Stimulated activated CD4-positive, alpha-beta T cell treated with anti-CD3 and anti-CD28 coated beads, TNF-alpha, amount 100 ng/mL, for 1 hour (primary cell): ENCODE measurements at places on chromosomes 12 and 14.

DNA sequence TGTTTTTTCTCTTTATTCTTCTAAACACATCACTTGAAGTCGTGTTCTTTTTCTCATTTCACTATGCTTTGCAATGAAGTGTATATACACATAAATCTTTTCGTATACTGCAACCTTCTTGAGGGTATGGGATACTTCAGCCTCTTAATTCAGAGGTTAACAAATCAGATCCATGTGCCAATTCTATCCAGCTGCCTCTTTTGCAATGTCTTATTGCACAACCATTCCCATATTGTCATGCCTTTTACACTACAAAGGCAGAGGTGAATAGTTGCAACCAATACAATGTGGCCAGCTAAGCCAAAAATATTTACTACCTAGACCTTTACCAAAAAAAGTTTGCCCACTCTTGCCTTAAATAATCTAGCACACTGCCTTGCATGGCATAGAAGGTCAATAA, 224.5 kb upstream of the FOXG1 start:
- no peak for DNase-seq

DNA sequence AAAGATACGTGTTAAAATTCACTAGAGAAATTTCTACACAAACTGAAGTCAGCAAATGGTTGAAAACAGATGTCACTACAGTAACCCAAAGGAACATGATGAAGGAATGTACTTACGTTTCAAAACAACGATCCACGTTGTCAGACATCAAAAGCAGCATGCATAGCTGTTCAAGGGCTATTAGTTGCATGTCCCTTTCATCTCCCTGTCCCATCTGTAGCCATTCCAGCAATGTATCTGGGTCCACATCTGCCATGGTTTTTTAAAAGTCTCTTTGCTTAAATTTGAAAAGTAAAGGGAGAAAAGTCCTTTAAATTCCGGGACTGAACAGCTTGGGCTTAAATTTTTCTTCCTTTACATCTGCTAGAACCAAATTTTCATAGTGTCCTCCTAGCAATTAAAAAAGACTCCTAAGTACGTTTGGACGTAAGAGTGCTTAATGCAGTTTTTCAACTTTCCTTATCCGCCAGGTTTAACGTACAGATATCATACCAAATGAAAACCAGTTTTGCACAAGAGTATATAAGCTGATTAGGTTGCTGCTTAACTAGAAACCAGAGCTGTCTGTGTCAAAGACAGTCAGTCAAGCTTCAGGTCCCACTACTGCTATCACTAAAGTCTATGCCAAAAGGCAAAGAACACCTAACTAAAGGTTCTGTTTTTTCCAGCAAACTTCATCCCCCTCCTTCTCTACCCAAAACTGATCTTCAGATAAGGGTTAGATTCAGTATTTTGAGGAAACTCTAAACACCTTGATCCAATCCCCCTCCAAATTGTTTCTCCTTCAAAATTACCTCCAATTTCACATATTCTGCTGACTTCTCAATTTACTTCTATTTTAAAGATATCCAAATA, 1.7 kb downstream of the HECTD1 start:
- no peak for DNase-seq

DNA sequence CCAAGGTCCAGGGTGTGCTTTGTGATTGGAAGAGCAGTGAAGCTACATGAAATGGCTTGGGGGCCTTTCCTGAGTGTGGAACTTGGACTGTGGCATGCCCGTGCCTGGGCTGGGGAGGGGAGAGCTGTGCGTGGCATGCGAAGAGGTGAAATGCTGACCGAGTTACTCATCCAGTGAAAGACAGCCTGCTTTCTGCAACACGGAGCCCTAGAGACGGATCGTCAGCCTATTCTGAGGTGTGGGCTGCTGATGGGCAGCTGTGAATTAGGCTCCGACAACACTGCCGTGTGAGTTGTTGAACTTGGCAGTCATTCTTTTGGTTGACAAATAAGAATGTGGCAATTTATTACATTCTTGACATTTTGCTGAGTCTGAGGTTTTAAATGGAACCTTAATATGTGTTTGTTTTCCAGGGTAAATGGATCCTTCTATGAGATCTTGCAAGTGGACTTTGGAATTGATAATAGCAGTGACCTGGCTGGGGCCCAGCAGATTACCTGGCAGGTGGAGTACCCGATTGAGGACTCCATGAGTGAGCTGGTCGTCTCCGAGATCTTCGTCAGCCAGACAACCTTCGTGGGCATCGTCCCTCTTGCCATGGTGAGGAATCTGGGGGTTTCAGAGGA, 453.9 kb downstream of the AACS start:
- DNase-seq = no peak

GRCh38 chr12:106138633-106139421, at the start of gene NUAK1:
TSS of gene NUAK1 (minus strand) at chr12:106138954. CDS start at chr12:106138653, 301 bp downstream.
- DNase-seq = no peak

- DNase-seq = no peak
Observed at GRCh38 chr14:54737132-54737711, 165.4 kb downstream of the GCH1 start.

- no peak for DNase-seq
Observed at GRCh38 chr12:92049403-92049802, 96.2 kb downstream of the BTG1 start.
